ENCODE measurements at places on chromosomes 6 and 20.

DNA sequence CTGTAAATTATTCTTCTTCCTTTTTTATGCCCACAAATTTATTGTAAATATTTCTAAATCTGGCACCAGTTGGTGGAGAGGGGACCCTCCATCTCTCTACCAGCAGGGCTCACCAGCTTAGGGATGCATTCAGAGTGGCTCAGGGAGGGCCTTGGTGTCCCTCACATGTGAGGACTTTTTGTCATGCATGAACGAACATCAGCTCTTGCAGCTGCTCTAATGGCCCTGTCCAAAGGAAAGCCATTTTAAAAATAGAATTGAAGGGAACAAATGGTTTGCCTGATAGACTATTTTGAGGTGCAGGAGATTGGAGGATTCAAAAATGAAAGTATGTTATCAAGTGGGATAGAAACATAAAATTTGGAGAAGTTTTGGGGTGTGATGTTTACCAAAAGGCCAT, 37.5 kb upstream of the KLHL31 start:
- no peak for DNase-seq

DNA sequence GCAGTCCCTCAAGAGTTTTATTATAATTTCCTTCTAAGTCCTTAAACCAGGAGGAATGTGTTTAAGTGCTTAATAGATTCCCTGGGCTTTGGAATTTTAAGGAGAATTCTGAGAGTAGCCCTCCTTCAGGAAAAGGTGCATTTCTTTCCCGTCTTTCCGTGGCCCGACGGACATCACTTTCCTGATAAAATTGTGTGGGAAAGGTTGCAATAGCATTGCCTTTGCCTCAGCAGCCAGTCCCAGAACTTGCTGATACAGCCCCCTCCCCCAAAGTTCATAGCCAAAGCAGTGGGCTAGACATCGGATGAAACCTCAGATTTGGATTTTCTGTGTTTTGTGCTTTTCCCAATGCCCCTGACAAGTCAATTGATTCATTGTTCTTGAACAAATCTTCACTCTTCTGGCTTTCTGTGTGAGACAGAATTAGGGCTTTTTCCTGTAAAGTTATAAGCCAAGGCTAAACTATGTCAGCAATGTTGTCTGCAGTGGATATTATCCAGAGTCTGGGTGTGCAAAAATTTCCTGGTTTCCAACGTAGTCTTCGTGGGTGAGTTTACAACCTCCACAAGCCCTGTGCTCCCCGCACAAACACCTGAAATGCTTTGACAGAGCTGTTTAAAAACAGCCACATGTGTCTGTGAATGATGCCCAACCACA, 1.1 kb upstream of the SMOC2 start:
- DNase-seq = no peak

DNA sequence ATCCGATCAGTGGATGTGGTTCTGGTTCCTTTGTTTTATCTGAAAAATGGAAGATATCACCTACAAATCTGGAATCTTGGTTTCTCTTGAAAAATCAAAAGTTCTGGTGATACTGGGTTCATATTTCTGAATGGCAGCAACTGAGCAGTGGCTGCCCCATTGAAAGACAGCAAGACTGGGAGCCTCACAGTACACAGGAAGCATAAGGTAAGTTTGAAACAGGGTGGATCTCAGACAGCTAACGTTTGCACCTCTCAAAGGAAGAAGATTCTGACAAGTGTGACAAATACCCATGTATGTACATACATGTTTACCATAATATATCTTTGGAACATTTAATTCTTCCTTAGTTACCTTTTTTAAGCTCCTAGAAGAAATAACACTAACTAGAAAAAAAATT, at the start of gene SAMD3:
TSS of gene SAMD3 (minus strand) at position 177 of the 400 bp plus-strand sequence. CDS start 7,678 bp downstream, outside the sequence.
- DNase-seq = no peak

- no peak for DNase-seq
These were observed 151.0 kb upstream of the CITED2 start for GRCh38 chr6:139525415-139525814.

DNA sequence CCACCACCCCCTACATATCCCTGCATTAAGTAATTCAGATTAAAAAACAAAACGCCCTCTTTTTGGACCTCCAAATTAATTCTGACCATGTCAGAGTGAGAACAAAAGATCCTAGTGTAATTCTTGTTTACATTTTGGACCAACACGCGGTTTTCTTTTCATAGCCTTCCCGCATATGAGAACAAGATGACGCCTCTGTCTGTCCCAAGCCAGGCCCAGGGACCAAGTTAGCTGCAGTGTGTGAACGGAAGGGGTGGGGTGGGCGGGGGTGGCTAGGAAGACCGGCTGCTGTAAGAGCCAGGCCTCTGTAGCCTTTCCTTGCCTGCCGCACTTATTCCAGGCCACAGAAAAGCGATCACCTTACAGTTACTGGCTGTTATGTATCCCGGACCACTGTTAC, 68.0 kb downstream of the PLCG1 start:
- DNase-seq = no peak

GRCh38 chr20:41715526-41715925, 97.3 kb upstream of the CHD6 start:
- DNase-seq = no peak

DNA sequence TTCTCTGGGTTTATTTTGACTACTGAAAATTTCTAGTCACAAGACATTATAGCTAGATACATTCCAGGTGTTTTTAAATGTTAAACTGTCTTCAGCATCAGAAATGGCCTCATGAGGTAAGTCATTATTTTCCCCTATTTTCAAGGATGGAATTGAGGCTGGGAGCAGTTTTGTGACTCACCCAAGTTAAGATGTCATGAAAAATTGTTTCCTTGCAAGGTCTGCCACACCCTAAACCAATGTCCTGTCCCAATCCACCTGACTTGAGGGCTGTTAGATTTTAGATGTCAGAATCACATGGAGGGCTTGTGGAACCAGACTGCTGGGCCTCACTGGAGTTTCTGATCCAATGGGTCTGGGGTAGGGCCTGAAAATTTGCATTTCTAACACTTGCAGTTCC, 16.9 kb downstream of the SLC22A3 start:
- no peak for DNase-seq

- no peak for DNase-seq
These were observed 219.6 kb downstream of the NRN1 start for GRCh38 chr6:5786969-5787720.

DNA sequence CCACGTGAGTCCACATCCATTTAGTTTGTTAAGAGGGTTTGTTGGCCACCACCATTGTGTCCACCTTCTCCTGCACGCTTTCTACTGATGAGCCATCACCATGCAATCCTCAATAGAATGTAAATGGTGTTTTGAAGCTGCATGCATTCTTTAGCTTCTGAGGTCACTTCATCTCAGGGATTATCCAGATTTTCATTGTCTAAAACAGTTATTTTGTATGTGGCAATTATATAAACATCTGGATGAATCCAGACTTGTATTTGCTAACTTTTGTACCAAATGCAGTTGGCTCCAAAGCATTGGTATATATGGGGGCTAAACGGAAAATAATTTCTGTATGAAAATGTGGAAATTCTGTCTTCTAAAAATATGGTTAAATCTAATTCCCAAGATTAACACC, 231.2 kb upstream of the ARID1B start:
- no peak for DNase-seq

DNA sequence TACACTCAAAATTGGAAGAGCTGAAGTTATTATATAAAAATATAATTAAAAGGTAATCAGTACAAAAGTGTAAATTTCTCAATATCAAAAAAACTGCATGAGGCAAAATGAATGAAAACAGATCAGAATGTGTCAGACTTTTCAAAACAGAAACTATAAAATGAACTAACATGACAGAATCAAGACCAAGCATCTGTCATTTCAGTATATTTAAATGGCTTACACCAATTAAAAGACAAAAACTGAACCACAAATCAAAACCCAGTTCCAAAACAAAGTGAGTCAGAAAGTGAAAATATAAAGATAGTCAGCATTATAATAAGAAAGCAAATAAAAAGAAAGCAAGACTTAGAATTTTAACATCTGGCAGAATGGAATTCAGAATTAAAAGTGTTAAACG, 289.7 kb downstream of the UBE3D start:
- no peak for DNase-seq

- no peak for DNase-seq
These were observed 153.3 kb upstream of the ARG1 start for GRCh38 chr6:131419702-131420101.
